ENCODE measurements at places on chromosomes 11 and 22. TPM values are rescaled to one million over a fixed set of nuclear protein-coding genes. Genes with fewer than 3 reads are reported as not detected.

The PDGFD gene
- total RNA-seq = not detected

The SLC17A6 gene
- not detected for total RNA-seq

The VPREB1 gene
- total RNA-seq = not detected

The BRSK2 gene
- 1.5 TPM for total RNA-seq

DNA sequence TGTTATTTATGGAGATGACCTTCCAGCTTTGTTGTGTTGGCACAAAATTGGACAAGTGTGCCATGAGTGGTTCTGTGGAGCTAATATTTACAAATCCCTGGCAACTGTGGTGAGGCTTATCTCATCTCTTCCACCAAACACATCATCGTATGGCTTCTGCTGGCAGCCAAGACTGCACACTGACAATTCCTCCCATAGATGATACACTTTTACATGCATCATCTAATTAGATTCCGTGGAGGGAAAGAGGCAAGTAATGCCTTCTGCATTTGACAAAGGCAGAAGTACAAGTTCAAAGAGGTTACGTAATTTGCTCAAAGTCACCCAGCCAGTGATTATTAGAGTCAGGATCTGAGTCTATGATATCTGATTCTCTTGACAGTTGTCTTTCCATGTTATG lies 62.7 kb upstream of the KIRREL3 start:
- DNase-seq = no peak

GRCh38 chr11:131938351-131938751 lies 567.9 kb downstream of the NTM start:
- no peak for DNase-seq

GRCh38 chr22:42830161-42830560 lies 26.9 kb downstream of the ARFGAP3 start:
- no peak for DNase-seq

Data from activated T-helper 2 cell treated with anti-CD3 and anti-CD28 coated beads, Interferon-gamma antibody, Interleukin-2, Interleukin-4, amounts not matched to agents 10 μg/mL and 5 μg/mL and 100 μg/mL, durations not matched to agents 14 hours and 24 hours and 36 hours (primary cell).